NCI-H69 (cell line): ENCODE measurements at places on chromosomes 5 and 9.

DNA sequence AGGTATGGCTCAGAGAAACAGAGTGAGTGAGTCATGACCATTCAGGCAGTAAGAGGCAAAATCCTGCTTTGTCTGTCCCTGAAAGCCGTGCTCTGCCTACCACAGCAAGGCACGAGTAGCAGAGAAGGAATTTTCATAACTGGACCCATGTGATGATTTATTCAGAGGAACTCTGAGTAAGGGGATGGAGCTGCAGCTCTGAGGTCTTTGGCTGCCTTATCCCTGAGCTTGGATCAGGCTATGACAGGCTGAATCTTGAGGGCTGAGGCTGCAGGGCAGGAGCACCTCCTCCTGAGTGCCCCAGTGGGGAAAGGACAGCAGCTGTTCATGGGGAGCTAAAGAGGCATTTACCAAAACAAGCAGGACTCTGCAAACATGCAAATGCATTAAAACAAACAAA is 183.4 kb downstream of the PAPPA start:
- peak; percentile 79 for DNase-seq

DNA sequence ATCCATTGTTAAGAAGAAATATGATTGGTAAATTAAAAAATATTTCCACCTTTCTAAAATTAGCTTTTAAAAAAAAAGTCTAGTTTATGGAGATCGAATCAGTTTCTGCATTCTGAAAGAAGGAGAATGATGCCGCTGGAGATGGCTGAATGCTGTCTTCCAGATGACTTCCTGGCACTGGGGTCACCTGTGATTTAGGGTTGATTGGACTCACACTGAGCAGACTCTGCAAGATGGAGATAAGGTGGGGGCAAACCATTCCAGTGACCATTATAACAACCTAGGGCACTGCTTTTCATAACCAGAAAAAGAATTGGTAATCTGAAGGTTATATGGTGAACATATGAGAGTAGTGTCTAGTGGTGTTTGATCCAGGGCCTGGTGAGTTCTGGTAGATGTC is 40.8 kb downstream of the RHOBTB3 start:
- DNase-seq, result no peak

GRCh38 chr5:172792701-172793570 is 21.9 kb upstream of the DUSP1 start:
- DNase-seq, result no peak

DNA sequence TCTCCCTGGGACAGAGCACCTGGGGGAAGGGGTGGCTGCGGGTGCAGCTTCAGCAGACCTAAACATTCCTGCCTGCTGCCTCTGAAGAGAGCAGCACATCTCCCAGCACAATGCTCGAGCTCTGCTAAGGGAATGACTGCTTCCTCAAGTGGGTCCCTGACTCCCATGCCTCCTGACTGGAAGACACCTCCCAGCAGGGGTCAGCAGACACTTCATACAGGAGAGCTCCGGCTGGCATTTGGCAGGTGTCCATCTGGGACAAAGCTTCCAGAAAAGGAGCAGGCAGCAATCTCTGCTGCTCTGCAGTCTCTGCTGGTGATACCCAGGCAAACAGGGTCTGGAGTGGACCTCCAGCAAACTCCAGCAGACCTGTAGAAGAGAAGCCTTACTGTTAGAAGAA is 77.2 kb downstream of the SLCO6A1 start:
- peak; percentile 57 for DNase-seq

DNA sequence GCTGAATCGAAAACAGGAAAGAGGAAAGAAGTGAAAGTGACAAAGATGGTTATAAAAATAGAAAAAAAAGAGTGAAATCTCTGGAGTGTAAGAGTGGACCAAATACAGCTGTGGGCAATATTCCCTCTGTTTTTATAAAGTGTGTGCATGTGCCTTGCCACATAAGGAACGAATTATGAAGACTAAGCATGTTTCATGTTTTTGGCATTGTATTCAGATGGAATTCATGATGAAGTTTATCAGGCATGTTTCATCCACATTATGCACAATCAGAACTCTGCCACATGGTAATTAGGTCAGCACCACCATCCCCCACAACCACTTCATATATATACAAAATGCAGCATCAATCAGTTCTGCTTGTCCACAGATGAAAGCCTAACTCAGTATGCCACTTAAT is 348.0 kb downstream of the ZNF608 start:
- DNase-seq, result peak; percentile 13

- DNase-seq, result peak; percentile 9
Measured at GRCh38 chr5:155926766-155927165, 400.2 kb upstream of the SGCD start.

GRCh38 chr5:57989378-57989777 is 470.5 kb downstream of the PLK2 start:
- DNase-seq, result peak; percentile 27

GRCh38 chr9:35736201-35736633 is 3.8 kb downstream of the CREB3 start:
- DNase-seq, result peak; percentile 79

DNA sequence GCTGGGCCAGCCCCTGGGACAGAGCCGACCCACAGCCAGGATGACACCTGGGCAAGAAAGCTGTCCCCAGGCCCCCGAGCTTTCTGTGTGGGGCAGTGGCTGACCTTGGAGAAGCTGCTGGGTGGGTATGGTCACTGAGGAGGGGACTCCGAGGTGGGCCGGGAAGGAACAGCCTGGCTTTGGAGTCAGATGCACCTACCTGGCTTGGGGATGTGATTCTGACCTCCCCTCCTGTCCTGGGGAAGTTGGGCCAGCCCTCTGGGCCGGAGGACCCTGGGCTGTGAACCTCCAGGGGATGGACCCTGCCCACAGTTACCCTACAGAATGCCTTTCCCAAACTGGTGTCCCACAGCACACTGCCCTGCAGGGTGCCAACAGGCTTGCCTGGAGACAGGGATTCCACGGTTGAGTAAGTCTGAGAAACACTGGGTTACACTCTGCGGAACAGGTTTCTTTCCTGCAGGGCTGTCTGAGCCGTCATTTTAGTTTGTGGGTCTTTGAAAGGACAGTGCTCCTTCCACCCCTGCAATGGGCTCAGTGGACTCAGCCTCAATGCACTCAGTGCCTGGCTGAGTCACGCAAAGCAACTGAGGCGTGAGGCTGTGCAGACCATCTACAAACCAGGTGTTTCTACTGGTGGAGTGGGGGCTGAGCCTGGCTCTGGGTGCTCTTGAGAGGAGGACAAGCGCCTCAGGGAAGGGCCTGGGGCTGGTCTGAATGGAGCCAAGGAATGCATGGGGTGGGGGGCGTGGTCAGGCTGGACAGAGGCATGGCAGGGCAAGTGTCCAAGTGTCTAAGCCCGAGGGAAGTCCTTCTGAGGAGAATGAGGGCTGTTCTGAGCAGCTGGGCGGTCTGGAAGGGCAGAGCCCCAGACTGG is 41.3 kb upstream of the PHYKPL start:
- DNase-seq, result no peak
